AG04450 (cell line): ENCODE measurements at places on chromosomes 1 and 21. TPM values are rescaled to one million over a fixed set of nuclear protein-coding genes. Genes with fewer than 3 reads are reported as not detected.
A peak's percentile ranks its signal among the peaks of the same experiment; 100 is the strongest.

DNA sequence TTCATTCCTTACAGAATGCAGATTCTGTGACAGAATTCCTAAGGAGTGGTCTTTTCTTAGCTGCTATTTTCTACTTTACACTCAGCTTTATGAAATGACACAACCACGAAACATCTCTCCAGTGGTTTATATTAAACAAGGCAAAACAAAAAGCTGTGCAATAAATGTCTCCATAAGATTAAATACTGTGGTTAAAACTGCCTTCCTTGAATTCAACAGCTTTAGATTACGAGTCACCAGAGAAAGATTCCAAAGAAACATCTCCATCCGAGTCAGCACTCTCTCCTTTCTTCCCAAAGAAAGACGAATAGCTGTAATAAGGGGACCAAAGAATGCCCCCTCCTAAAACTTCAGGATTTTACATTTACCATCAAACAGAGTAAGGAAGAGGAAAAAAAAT, 4.6 kb upstream of the C1orf87 start:
- no peak for DNase-seq

- peak; percentile 16 for DNase-seq
Measured at GRCh38 chr21:37636152-37636860, 269.7 kb downstream of the DYRK1A start.

GRCh38 chr1:91697416-91697815, 188.5 kb downstream of the TGFBR3 start:
- DNase-seq, result no peak

DNA sequence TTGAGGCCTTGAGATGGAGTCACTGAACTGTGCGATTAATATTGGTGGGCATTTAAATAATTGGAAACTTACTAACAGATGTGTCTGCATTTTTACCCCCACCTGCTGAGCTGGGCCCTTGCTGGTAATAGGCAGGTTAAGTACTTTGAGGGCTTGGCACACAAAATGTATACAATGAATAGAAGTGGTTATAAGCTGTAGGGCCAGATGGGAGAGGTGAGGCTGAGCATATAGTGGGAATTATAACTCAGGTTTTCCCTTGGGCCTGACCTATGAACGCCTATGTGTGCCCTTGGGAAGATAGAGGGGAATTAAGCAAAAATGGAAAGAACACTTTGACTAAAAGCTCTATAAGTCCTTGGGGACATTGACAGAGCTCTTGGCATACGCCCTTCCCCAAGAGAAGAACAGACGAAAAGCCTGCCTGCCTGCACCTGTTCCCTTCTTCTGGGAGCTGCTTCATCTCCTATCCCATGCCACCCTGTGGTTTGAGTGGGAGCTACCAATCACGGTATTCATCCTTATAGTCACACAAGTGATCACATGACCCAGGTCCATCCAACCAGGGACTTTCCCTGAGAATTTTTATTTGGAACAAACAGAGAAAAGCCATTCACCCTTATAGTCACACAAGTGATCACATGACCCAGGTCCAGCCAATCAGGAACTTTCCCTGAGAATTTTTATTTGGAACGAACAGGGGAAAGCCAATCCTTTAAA, 260.7 kb upstream of the CSF3R start:
- no peak for DNase-seq

DNA sequence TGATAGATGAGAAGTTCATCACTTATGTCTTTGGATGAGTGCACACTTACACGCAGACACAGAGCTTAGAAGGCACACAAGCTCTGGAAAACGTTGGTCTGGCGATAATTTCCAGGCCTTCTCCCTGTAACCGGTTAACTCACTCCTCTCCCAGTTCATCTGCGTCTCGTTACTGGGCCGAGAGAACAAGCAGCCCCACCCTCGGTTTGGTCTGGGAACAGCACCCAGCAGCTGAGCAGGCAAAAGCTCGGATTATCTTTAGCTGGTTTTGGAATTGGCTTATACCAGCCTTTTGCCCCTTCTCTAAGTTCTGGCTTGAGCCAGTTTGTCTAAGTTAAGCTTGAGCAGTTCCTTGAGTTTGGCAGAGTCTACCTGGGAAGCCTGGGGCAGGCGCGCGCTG, 27.3 kb upstream of the COL6A1 start:
- DNase-seq, result no peak

RAB3B gene
- 28.4 and 28.6 TPM in 2 replicates for polyA plus RNA-seq

AADACL3 gene
- polyA plus RNA-seq, result not detected in 2 replicates
